ENCODE measurements at places on chromosomes 16 and 17. TPM values are rescaled to one million over a fixed set of nuclear protein-coding genes. Genes with fewer than 3 reads are reported as not detected.

The CAVIN1 gene
- total RNA-seq: 4.4 TPM

The GP1BA gene
- total RNA-seq: not detected

The KCNAB3 gene
- 6.6 TPM for total RNA-seq

The MSL1 gene
- total RNA-seq: 89.6 TPM

The SNRNP25 gene
- 50.0 TPM for total RNA-seq

The MAZ gene
- total RNA-seq: 306 TPM

All from activated CD4-positive, alpha-beta T cell treated with anti-CD3 and anti-CD28 coated beads for 36 hours (primary cell).